Hippocampal formation (tissue), 2 donors: ENCODE measurements at places on chromosomes 13 and 19.

- no peak for DNase-seq
These were observed 1.4 kb downstream of the PEPD start for GRCh38 chr19:33520048-33520643.

DNA sequence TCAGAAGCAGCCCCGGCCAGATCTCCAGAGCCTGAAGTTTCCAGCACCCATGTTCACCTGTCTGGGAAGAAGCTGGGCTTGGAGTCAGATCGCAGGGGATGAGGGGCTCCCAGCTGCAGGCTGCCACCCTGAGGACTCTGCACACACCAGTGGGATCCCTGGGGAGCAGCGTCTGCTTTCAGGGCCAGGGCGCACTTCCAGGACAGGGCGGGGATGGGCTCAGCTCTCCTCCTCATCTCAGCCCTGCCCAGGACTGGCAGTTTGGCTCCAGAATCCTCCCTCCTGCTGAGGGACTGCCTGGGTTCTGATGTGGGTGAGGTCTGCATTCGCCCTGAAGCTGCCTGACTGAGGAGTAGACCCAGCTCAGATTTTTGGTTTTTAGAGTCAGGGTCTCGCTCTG, 3.5 kb downstream of the SLC7A9 start:
- no peak for DNase-seq

DNA sequence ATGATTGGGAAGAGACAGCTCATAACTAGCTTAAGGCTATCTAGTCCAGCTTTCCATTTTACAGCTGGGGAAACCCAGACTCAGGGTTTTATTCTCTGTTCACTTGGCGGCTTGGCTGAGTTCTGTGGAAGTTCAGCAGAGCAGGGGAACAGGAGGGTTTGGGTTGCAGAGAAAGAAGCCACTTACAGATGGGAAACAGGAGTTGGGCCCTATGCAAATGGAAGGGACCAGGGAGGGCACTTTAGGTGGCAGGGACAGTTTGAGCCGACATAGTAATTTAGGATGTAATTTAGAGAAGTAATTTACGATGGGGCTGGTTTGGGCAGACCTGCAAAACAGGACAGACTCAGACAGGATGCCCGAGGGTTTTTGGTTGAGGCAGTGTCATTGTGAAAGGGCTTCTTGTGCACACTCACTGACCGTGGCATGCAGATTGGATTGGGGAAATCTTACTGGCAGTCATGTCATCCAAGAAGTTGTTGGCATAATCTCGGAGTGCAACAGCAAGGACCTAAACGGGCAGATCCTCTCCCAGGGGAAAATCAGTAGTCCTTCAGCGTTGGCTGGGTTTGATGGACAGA, 47.3 kb upstream of the GPR183 start:
- no peak for DNase-seq

DNA sequence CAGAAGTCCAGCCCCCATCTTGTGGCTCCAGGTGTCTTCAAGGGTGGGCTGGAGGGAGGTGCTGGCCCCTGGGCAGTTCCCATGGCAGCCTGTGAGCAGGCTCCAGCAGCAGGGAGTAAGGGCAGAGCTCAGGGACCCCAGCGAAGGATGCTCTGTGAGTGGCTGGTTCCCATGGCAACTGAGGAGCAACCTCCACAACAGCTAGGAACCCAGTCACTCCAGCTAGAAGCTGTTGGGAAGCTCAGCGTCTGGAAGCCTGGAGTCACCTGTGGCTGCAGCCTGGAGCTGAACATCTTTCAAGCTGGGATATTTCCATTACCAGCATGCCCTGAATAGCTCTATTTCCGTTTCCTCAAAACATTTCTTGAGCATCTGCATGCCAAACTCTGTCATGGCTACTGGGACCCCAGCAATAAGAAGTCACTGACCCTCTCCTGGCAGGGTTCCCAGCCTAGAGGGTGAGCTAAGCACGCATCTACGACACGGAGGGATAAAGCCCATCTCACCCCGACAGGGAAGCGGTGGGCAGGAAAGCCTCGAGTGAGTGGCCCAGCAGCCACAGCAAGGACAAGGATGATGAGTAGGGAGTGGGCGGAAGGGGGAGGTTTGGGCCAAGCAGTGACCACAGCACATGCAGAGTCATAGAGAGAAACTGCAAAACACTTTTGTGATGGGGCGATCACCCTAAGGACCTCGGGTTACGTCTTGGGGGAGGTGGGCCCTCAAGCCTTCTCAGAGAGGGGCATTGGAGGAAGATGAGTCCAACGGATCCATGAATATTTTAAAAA, 52.6 kb downstream of the ALOX5AP start:
- no peak for DNase-seq

- DNase-seq = no peak
These were observed 1.0 kb upstream of the SLC7A10 start for GRCh38 chr19:33226550-33227241.

DNA sequence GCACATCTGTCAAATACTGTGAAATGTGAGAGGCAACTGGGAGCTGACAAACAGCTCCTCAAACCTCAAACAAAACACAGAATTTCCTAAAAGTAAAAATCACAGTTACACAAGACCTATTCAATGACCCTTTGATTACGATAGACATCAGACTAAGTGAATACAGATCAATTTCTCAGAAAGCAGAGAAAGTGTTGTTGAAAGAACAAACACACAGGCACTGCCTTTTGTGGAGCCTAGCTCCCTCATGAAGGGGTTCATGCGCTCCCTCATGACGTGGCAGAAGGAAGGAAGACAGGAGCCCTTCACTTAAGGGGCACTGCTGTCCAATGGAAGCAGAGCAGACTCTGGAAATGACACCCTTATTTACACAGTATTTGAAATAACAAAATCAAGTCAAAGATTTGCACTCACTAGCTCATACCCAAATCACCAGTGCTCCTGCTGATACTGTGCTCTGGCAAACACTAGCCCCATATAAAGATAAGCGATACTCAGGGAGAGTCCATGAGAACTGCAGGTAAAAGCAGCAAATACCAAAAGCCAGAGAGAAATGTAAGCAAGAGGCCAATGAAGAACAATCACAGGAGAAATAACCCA, 144.9 kb downstream of the KLF12 start:
- DNase-seq = no peak

DNA sequence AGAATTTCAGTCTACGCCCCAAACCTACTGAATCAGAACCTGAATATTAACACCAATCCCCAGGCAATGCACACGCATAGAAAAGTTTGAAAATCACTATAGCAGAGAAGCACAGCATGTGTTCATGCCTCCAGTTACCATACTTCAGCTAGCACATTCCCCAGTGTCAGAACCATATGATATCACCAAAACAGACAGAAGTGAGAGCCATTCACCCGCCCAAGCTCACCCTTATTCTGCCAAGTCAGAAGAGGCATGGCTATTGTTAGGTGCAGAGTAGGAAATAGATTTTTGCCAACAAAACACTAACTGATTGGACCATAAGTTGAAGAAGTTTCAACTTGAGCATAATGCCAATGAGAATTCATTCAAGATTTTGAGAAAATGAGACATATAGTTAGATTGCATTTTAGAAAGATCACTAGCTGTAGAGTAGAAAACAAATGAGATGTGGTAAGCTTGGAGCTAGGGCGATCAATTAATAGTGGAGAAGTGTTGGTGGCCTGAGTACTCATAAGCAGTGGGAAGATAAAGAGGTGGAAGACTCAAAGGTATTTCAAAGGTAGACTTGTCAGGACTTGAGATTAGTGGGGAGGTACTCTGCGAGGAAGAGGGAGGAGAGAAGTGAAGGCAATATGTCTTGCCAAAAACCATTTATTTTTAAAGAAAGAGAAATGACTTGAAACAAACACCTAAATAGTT, 492.4 kb downstream of the SUCLA2 start:
- no peak for DNase-seq

- no peak for DNase-seq
These were observed 36.0 kb upstream of the LAMP1 start for GRCh38 chr13:113260996-113261395.

GRCh38 chr19:14722127-14722526, 32.3 kb downstream of the ZNF333 start:
- DNase-seq = no peak

DNA sequence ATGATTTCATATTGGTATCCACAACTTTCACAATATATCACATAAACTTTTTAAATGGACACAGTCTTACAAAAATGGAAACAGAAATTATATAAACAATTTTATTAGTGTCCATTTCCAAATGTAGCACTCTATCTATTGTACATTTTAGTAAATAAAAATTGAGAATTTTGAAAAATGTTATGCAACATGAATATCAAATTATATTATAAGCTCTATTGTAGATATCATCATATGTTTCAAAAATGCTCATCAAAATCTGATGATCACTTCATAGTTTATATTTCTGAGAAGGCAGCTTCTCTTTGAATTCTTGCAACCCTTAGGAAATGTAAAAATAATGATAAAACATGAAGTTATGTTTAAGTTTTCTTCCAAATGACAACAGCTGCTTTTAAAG, 1928.6 kb downstream of the PCDH9 start:
- no peak for DNase-seq

DNA sequence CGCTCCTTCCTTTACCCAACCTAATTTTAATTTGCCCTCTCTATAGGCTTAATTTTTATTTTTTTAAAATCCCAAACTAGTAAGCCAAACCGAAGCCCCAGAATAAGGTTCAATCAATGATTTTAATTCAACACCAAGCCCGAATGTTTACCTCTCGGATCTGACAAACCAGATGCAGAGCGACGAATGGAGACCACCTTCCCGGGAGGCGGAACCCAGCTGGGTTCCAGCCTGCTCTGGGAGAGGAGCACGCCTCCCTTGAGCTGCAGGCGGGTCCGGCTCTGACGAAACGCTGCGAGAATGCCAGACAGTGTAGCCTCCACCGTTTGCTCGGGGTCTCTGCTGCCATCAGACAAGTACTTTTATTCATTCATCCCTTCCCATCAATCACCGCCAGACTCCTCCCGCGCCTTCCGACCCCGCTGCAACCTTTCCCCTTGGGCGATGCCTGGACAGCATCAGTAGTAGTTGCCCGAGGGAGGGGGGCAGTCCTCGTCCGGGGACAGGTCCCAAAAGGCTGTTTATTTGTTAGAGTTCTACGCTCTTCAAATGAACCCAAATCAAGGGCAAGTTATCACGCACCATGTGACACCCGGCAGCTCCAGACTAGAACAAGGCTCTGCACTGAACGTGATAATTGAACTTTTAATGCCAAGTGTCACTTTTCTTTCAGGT, 752 bp upstream of the EDNRB start:
- DNase-seq = peak; percentile 10

GRCh38 chr13:21106089-21106488, 44.7 kb upstream of the LATS2 start:
- no peak for DNase-seq

DNA sequence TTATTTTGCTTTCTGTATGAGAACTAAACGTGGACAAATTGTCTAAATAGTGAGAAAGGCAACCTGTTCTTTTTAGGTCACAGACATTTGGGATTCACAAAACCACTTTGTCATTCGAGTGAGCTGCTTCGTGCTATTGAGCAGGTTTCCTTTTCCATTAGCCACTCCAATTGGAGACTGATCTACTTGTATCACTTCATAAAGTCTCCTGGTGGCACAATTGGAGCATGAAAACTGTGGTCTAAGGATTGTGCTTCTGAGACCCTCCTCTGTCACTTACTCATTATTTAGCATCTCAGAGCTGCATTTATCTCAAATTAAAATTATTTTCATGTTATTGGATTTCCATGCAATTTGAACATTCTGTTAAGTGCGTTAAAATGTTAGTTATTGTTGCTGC, 397.7 kb downstream of the TDRD3 start:
- DNase-seq = no peak

GRCh38 chr19:41861846-41862245, 1.8 kb downstream of the RPS19 start:
- no peak for DNase-seq

DNA sequence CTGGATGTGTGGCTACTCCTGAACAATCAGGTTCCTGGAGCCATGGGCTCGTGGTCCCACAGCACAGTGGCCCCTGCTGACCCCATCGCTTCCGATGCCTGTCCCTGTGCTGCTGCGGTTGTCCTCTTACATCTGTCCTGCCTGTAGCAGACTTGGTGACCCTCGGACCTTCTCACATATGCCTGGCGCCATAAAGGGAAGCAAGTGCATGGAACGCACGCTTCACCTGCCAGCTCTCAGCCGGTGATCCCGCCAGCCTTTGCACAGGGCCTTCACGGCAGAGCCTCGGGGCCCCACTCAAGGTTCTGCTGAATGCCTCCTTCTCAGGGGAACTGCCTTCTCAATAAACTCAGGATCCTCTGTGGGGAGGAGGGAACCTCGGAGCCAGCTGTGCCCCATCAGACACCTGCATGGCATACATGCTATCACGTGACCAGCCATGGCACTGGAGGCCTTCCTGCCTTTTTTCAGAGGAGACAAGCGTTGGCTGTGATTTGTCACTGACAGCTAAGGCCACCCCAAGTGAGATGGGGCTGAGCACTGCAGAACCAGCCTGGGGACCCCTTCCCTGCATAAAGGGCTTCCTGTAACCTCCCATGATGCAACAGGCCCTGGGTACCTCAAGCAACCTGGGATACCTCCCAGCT, 24.3 kb downstream of the PEPD start:
- DNase-seq = no peak

DNA sequence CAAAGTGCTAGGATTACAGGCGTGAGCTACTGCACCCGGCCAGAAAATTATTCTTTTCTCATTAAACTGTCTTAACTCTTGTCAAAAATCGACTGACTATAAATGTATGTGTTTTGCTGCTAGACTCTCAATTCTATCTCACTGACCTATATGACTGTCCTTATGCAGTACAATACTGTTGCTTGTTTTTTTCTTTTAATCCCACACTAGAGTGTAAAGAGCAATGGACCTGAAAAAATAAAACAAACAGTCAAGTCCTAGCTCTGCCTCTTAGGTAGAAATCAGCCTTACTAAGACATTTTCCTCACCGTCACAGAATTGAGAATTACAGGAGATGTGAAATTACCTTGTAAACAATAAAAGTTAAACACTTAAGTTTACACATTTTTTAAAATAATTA, 35.1 kb downstream of the INTS6 start:
- DNase-seq = no peak

- DNase-seq = peak; percentile 69
These were observed 7.5 kb upstream of the LRFN1 start for GRCh38 chr19:39328046-39328705.

- DNase-seq = peak; percentile 55
These were observed at the start of gene SLC25A23 for GRCh38 chr19:6459262-6460098. SLC25A23 (minus strand) TSS chr19:6459792; CDS start chr19:6459628, 164 bp downstream.

DNA sequence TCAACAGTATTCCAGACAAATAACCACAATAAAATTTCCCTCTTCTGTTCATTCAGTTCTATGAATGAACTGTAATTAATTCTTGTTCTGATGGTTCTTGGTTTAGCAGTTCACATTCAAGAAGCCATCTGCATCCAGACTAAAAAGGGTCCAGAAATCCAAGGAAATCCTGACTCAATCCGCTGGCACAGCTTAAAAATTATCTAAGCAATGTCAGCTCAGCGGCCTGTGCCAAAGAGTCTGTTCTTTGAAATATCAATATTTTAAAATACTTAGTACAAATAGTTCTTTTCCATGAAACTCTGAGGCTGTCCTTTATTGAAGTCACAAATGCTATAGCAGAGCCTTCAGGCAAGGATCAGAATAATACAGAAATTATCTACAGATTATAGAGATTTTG, 57.2 kb downstream of the DHRS12 start:
- DNase-seq = no peak

- no peak for DNase-seq
These were observed 228.5 kb downstream of the NDFIP2 start for GRCh38 chr13:79709471-79709870.

GRCh38 chr19:10661946-10662345, 7.8 kb downstream of the ILF3 start:
- DNase-seq = no peak
